ENCODE measurements at places on chromosomes 13 and 19.
A peak's percentile ranks its signal among the peaks of the same experiment; 100 is the strongest.

- DNase-seq = no peak
These were observed 43.8 kb downstream of the SPRY2 start for GRCh38 chr13:80297094-80297493.

- DNase-seq = peak; percentile 73
These were observed 25.2 kb upstream of the ATP11A start for GRCh38 chr13:112664501-112665203.

- no peak for DNase-seq
These were observed 108.1 kb upstream of the SOX1 start for GRCh38 chr13:111958612-111959395.

DNA sequence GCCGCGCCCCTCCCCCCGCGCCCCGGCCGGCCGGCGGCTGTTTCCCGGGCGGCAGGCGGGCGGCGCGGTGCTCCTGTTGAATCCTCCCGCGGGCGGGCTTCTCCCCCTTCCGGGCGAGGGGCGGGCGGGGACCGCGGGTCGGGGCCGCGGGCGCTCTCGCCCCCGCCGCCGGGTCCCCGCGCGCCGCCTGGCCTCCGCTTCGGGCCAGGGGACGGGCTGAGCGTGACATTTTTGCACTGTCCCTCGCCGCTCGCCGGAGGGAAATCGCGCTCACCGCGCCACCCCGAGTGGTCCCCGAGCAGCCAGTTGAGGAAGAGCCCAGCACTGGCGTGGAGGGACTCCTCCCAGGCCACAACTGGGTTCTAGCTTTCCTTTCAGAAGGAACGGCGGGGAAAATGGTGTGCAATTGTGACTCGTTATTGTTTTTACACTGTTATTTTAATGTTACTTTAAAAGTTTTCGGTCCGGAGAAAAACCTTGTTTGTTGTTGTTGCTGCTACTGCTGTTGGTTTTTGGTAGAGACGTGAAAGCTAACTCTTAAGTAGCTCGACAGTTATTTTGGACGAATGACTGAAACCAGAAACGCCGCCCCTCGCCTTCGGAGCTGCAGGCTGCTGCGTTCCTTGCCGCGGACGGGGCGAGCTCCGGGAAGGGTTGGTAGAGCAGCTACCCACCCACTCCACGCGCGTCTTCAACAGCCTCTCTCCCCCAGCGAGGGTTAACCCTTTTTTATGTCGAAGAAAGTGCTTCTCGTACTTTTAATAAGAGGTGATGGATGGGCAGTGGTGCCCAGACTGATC lies 959 bp downstream of the PDS5B start:
- DNase-seq = peak; percentile 21

GRCh38 chr19:52227196-52227940 lies 37.5 kb downstream of the PPP2R1A start:
- no peak for DNase-seq

- DNase-seq = no peak
These were observed 23.3 kb upstream of the POSTN start for GRCh38 chr13:37621811-37622361.

DNA sequence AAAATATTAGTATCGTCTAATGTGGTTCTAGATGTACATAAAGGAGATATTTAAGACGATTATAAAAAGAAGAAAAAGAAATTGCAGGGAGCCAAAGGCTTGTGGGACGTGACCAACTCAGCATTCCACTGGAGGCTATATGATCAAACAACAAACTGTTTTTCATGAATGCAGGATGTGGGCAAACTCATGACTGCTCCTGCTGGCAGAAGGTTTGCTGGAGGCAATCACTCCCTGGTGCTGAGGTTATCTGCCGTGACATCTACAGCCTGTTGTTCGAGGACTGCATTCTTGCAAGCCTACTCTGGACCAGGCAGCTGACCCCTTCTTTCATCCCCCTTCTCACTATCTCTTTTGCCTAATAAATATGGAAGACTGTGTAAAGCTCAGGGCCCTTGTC lies 518.1 kb downstream of the UQCRFS1 start:
- peak; percentile 41 for DNase-seq

- DNase-seq = no peak
These were observed 23.1 kb downstream of the SIAH3 start for GRCh38 chr13:45828256-45828968.

GRCh38 chr13:73918691-73919090 lies 215.5 kb downstream of the KLF12 start:
- no peak for DNase-seq

Data from foreskin keratinocyte (primary cell).